Glutamatergic neuron (in vitro differentiated cells): ENCODE measurements at places on chromosomes 12 and 14. TPM values are rescaled to one million over a fixed set of nuclear protein-coding genes. Genes with fewer than 3 reads are reported as not detected.

INSM2 gene
- 21.7 TPM for total RNA-seq

- peaks cover 10% of the 10 kb centered on the region for H3K4me1 ChIP-seq
- H3K27ac ChIP-seq, result peak within 1 kb of the TSS; percentile 80
- peaks cover 3% of the 10 kb centered on the region for H3K27me3 ChIP-seq
- H3K36me3 ChIP-seq, result no peaks in the 10 kb centered on the region
- H3K4me3 ChIP-seq, result peak within 1 kb of the TSS; percentile 87
These were observed at the start of gene LRP10 for GRCh38 chr14:22871224-22872032. LRP10 (plus strand) TSS chr14:22871740; CDS start chr14:22872304, 564 bp downstream.

DNA sequence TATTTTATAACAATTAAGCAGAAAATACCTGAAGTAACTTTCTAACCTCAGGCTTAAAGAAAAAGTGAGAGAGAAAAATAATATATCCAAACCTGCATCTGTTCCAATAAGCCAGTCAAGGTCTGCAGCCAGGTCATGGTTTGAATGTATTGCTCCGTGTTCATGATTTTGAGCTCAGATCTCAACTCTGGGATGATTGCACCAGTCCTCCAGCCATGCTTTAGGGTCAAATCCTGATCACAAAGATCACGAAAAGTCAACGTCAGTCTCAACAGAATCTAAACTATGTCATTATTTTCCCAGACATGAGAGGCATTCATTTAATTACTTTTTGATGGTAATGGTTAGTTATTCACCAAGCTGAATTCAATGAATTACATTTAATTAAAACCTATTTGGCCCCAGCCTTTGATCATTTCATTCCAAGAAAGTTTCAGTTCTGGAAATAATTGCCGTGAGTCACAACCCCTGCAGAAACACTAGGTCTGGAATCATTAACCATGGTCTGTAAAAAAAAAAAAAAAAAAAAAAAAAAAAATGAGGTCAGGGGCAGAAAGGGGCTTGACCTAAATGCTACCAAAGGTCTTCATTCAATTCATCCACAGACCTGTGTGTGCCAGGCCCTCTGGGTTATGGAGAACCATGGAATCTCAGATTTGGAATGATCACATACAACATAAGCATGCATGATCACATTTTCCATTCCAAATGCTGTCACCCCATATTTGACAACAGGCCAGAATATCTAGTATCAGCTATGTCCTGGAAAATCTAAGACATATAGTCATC is 55.6 kb downstream of the NT5DC3 start:
- no peak overlapping the region for H3K27ac ChIP-seq
- H3K27me3 ChIP-seq, result peaks cover 5% of the 10 kb centered on the region
- H3K4me3 ChIP-seq, result no peak overlapping the region
- peaks cover 7% of the 10 kb centered on the region for H3K4me1 ChIP-seq

- no peaks in the 10 kb centered on the region for H3K36me3 ChIP-seq
- no peak overlapping the region for H3K27ac ChIP-seq
- no peak overlapping the region for H3K4me3 ChIP-seq
- no peaks in the 10 kb centered on the region for H3K4me1 ChIP-seq
These were observed 318.5 kb downstream of the ALG10 start for GRCh38 chr12:34340534-34341361.

DNA sequence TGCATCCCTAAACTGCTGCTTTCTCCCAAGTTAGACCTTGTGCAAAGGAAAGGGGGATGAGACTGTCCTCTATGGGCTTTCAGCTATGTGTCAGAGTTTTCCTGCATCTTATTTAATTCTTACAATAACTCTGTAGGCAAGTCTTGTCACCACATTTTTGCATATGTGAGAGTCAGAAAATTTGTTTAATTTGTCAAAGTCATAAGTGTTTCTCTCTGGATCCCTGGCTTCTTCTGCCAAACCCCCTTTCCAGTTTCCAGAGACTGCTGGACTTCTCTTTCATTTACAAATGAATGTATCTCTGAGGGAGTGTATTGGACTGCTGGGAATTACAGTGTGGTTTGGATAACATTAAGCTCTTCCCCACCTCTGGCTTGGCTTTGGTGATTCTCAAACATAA is 877.6 kb upstream of the SEL1L start:
- no peak for DNase-seq
- peaks cover 4% of the 10 kb centered on the region for H3K36me3 ChIP-seq
- H3K4me3 ChIP-seq, result no peak overlapping the region
- no peak overlapping the region for H3K27ac ChIP-seq
- H3K4me1 ChIP-seq, result no peaks in the 10 kb centered on the region

- H3K27ac ChIP-seq, result no peak overlapping the region
- peaks cover 5% of the 10 kb centered on the region for H3K27me3 ChIP-seq
- H3K36me3 ChIP-seq, result no peaks in the 10 kb centered on the region
- H3K4me3 ChIP-seq, result no peak overlapping the region
- DNase-seq, result peak; percentile 82
These were observed 30.2 kb upstream of the CIPC start for GRCh38 chr14:77067632-77068516.

DNA sequence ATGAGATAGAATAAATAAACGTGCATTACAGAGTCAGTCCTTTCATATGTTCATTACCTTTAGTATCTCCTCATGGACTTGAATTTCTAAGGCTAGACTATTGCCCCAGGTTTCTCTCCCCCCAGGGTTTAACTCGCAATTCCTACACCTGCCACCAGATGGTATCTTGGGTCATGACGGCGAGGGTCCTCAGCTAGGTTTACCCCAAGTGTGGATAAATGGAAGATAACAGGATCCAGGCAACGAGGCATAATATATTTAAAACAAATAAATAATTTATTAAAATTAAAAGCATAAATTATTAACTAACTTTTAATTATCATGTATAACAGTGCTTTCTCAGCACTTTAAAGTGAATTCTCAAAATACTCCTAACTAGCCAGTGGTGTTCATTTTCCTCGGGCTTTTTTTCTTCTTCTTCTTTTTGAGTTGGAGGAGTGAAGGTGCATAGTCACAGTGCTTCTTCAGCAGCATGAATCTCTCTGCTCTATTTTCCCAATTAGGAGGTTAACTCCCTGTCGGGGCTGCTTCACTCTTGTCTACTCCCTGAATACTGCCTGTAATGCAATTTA is 243.5 kb upstream of the CAND1 start:
- H3K4me3 ChIP-seq, result no peak overlapping the region
- H3K36me3 ChIP-seq, result no peaks in the 10 kb centered on the region
- peak; percentile 69 for DNase-seq
- peaks cover 12% of the 10 kb centered on the region for H3K4me1 ChIP-seq

DNA sequence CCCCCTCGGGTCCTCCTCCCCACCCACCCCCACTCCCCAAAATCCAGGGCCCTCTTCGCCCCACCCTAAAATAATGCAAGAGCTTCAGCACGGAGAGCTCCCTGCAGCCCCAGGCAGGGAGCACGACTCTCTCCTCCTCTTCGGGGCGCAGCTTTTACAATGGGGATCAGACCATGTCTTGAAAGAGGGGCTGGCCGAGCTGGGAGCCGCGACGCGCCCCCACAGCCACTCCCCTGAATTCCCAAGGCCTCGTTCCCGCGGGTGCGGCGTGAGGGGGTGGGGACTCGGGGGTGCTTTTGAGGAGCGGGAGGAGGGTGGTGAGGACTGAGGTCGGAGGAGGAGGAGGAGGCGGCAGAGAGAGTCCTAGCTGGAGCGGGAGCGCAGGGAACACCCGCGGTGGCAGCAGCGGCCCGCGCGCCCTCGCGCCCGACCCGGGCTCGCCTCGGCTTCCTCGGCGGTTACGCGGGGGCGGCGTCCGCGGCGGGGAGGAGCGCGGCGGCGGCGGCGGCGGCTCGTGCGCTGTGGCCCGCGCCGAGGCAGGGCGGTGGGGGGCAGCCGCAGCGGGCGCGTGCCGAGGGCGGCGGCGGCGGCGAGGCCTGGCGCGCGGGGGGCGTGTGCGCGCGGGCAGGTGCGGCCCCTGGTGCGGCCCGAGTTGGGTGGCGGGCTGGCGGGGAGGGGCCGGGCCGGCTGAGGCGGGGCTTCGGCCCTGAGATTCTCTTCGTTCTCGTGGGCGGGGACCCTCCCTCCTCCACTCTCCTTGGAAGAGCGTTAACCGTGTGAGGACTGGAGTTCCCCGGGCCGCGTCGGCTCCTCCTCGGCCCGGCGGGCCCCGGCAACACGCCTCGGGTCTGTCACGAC is at the start of gene ANKS1B:
Gene ANKS1B (minus strand): TSS at position 666 of the 858 bp plus-strand sequence. CDS start 699 bp downstream, outside the sequence.
- peaks cover 11% of the 10 kb centered on the region for H3K4me1 ChIP-seq
- peaks cover 7% of the 10 kb centered on the region for H3K27me3 ChIP-seq
- DNase-seq, result peak; percentile 74
- peak within 1 kb of the TSS; percentile 95 for H3K4me3 ChIP-seq
- no peaks in the 10 kb centered on the region for H3K36me3 ChIP-seq
